Astrocyte of the hippocampus (primary cell): ENCODE measurements at places on chromosomes 12 and 14.

- no peak for DNase-seq
These were observed 164.1 kb downstream of the ZFP36L1 start for GRCh38 chr14:68628605-68629310.

DNA sequence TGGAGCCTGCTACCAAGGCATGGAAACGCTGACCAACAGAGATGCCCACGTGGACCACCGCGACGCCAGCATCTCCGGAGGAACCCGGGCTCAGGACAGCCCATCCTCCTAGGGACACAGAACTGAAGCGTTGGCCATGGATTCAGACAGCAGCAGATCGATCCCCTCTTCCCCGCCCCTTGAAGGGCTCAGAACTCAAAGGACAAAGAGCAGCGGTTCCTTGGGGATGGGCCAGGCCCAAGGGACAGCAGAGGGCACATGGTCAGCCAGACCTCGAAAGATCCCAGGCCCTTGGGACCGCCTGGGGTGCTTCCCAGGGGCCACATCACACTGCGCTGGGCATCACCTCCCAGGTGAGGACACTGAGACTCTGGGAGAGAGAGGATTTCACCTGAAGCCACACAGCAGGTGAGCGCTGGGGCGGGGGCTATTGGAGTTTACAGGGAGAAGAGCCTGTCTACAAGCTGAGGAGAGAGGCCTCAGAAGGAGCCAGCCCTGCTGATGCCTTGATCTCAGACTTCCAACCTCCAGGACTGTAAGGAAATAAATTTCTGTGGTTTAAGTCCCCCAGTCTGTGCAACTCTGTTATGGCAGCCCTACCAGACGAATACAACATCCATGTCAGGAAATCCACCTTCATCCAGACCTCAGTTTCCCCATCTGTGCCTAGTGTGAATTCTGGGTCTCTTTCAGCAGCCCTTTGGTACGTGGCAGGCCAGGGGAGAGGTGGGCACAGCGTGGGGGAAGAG, 49.4 kb downstream of the CCNK start:
- DNase-seq, result peak; percentile 58

GRCh38 chr14:83289390-83289789, 1755.7 kb upstream of the SEL1L start:
- no peak for DNase-seq

- DNase-seq, result no peak
These were observed 13.9 kb downstream of the TMEM119 start for GRCh38 chr12:108583991-108584390.

- no peak for DNase-seq
These were observed 41.9 kb upstream of the NFKBIA start for GRCh38 chr14:35446450-35446849.

DNA sequence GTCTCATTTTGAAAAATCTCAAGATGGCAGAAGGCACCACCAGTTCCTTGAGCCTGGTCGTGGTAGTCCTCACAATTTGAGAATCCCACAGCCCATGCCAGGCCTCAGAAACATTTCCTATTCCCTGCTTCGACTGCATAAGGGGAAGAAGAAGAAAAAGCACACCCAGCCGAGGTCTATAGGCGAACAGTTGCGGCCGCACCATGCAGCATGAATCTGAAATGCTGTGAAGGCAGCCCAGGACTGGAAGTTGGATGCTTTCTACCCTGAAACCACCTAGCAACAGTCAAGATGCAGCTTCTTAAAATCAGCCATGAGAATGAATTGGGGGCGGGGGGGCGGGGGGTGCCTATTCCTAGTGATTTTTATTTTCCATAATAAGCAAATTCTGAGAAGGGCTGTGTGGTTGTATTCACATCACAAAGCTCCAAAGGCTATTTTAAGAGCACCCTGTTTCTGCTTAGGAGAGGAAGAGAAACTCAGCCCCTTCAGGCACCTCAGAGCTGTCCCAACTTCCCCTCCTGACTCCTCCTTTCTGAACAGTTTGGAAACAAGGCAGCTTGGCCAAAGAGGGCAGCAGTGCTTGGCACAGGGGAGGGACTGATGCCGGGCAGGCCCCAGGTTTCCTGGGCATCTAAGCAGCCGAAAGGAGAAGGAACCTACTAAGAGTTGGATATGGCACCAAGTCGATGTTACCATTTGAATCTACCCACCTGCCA, 172.5 kb upstream of the FOXN3 start:
- no peak for DNase-seq

- peak; percentile 87 for DNase-seq
These were observed 142.8 kb downstream of the PAWR start for GRCh38 chr12:79547735-79548609.

DNA sequence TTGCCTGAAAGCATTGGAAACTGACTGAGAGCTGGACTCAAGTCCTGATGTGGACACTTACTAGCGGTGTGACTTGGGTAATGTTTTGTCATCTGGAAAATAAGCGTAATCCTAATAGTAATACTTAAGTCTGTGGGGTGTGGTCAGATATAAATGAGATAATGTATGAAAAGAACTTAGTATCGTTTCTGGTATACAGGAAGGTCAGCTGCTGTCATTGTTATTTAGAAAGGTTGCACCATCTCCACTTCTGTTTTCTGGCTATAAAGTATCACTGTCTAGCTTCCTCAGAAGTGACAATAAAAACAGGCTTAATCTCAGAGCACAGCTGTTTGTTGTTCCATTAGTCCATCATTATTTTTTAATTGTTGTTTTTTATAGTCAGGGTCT, 34.1 kb upstream of the TUBA1C start:
- DNase-seq, result no peak

DNA sequence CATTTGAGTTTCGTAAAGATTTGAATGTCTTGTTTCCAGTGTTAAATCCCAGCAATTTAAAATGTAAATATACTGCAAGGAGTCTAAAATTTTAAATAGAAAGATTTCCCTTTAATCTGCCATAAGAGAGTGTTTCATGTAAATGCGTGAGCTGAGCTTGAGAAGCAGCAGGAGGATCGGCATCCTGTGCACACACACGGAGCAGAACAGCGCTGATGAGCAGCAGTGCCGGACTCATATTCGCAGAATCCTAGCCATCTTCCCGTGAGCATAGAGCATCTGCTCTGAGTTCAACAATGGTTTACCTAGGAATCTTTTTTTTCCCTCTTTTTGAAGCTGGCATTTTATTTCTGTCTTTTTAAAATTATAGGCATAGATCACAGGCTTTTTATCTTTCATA, 29.8 kb upstream of the AMN start:
- DNase-seq, result no peak

GRCh38 chr12:70724444-70724843, 87.2 kb upstream of the PTPRB start:
- no peak for DNase-seq

- no peak for DNase-seq
These were observed 60.4 kb downstream of the ANAPC7 start for GRCh38 chr12:110343114-110343513.

DNA sequence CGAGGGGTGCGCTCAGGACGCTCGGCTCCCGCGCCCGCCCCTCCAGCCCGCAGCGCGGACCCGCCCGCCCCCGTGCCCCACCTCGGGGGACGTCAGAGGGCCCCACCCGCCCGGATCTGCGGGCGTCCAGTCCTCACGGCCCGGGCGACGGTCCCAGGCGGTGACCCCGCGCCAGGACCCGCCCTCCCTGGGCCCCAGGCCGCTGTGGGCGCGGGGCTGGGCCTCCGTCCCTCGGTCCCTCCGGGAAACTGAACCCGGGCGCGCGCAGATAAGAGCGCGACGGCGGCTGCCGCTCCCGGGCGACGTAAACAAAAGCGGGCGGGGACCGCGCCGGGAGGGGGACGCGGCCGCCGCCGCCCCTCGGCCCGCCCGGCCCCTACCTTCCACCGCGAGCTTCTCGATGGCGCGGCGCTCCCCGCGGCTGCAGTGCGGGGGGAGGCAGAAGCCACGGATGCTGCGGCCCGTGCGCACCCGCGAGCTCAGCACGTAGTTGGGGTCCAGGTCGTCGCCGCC, 1.1 kb downstream of the CKB start:
- no peak for DNase-seq

GRCh38 chr12:12216349-12217017, 50.4 kb downstream of the LRP6 start:
- DNase-seq, result no peak

- DNase-seq, result no peak
These were observed 292.3 kb upstream of the E2F7 start for GRCh38 chr12:77357655-77358054.

DNA sequence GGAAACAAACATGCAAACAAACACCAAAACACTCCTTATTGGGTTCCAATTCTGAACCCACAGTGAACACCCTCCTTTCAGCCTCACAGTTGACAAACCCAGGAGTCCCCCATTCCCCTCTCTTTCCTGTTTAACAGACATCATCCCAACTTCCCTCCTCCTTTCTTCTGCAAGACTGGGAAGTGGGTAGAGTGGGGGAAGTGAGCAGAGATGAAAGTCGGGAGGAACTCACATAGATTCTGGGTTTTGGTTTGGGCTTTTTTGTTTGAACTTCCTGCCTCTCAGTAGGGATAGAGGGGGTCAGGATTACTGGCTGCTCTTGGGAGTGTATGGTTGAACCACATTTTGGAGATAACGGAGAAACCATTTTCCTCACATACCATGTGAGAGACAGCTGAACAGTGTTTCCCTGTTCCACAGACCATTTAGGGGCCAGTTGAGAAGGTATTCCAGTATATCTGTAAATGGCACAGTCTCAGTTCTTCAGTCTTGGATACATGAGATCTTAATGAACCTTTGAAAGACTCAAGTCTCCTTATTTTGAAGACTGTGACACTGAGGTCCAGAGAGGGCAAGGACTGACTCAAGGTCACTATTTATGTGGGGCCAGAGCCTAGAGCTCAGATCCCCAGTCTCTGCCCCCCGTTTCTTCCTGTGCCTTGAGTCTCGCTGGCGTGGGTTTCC, 3.9 kb upstream of the GPR84 start:
- no peak for DNase-seq

DNA sequence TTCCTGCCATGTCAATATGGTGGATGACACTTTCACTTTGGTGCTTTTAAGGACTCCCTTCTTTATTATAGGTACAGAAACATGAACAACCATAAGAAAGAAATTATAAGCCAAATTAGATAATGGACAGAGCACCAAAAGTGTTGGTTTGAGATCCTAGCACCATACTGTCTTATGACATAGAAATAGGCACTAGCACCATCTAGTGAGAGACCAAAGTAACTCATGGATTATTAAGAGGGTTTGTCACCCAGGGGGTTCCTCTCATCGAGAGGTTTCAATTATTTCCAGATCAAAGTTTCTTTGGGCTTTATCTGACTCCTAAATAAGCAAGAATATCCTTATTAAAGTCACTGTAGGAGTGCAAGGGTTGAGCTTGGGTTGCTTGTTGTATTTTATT, 153.0 kb upstream of the DIO2 start:
- peak; percentile 15 for DNase-seq

DNA sequence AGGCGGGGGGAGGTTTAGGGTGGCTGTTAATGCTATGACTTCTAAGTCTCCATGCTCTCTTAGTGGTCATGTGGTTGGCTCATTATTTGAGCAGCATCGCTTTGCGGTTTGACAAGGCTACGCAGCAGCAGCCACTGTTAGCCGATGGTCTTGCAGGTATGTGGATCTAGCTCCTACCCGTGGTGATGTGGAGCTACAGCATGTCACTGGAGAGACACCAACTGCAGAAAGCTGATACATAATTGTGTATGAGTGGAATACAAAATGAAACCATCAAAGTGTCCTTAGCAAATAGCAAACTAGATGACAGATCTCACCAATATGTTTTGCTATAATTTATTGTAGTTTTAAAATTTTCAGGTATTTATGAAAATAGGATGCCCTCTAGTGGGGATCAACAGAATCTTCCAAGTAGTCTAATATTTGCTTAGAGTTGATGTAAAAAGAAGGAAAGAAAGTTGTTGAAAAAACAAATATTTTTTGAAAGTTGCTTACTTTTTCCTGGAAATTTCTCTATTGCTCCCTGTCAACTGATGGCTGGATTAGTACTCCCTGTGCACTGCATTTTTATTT, 94.9 kb downstream of the NAV3 start:
- peak; percentile 97 for DNase-seq

DNA sequence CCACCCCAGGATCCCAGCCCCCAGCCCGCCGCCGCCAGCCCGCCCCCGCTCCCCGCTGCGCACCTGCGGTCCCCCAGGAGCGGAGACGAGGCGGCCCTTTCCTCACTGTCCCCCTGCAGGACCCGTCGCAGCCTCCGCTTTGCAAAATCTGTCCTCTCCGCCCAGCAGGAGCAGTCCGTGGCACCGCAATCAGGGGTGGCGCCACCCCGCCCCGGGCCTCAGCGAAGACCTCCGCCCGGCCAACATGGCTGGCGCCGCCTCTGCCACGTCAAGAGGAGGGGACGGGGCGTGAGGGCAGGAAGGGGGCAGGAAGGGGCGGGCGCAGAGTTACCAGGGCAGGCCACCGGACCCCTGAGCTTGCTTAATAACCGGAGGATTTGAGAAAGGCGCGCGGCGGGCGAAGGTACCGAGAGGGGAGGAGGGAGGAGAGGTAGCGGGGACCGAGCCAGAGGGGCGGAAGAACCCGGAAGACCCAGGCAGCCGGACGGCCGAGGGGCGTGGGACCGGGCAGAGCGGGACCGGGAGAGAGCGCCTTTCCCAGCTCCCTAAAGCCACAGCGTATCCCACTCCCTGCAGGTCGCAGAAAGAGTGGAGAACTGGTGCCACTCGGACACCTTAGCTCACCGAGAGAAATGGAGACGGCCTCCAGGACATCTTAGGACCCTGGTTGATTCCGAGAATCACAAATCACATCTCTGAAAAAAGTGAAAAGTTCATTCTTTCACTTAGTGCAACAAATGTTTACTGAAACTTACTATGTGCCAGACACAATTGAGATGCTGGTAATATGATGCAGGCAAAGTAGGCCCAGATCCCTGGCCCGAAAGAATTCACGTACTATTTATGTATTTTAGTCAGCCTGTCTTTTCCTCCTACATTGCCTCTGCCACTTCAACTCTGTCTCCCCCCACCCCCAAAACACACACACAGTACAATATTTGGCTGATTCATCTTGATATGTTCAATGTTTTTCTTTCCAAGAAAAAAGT, at the start of gene SEC23A:
SEC23A (minus strand) TSS at position 267 of the 989 bp plus-strand sequence. CDS start 7,117 bp downstream, outside the sequence.
- DNase-seq, result peak; percentile 95

DNA sequence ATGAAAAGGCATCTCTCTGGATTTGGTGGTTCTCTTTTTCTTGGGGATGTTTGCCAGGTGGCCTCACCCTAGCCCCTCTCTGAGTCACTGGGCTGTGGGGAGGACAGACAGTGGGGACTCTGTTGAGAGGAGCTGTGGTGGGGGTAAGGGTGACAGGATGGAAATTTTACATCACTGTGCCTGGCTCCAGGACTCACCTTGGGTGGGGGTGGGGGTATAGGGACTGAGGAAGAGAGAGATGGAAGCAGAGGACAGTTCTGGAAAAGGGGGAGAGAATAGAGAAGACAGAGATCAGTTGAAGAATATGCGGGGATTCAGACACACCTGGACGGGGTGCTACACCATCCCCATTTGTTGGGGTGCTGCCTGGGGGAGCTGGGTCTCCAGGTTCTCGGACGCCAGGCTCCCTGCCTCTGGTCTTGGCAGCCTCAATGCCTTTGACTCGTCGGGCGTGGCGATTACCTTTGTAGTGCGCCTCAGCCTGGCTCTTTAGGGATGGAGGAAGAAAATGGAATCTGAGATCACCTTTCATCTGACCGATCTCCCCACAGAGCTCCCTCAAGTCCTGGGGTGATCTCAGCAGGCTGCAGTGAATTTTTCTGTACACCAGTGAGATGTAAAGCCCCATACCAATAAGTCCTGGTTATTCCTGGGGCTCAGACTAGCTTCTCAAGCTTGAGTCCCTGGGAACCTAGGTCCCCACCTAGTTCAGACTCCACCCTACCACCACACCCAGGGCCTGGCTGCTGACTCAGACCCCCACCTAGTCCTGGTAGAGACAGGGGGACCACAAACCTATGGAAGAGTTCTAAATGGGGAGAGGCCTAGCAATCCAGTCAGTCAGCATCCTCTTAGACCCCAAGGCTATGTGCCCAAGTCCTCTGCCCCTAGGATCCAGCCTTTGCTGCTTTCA, 9.6 kb upstream of the GPR84 start:
- DNase-seq, result no peak
